Dermis lymphatic vessel endothelial cell (primary cell): ENCODE measurements at places on chromosomes 7 and 10. TPM values are rescaled to one million over a fixed set of nuclear protein-coding genes. Genes with fewer than 3 reads are reported as not detected.

SLC18A3 gene
- total RNA-seq, result not detected in 2 replicates

GHRHR gene
- not detected in 2 replicates for total RNA-seq

POLL gene
- total RNA-seq, result 6.1 and 7.2 TPM in 2 replicates

MYH16 gene
- total RNA-seq, result not detected in 2 replicates

UMAD1 gene
- 5.5 and 7.4 TPM in 2 replicates for total RNA-seq

ACHE gene
- 2.2 and 5.1 TPM in 2 replicates for total RNA-seq

ADAP1 gene
- 1.4 and 5.0 TPM in 2 replicates for total RNA-seq

ZNF365 gene
- total RNA-seq, result under 0.01 TPM in 1 of 2 replicates, not detected in the other

ZNF316 gene
- 14.6 and 15.8 TPM in 2 replicates for total RNA-seq

CALHM3 gene
- total RNA-seq, result not detected in 2 replicates

JAKMIP3 gene
- total RNA-seq, result under 0.01 and 0.09 TPM in 2 replicates

SLC25A13 gene
- total RNA-seq, result 25.5 and 31.5 TPM in 2 replicates

CYP2W1 gene
- total RNA-seq, result not detected in 2 replicates

PRKAG2 gene
- 15.7 TPM in 2 replicates for total RNA-seq

MMRN2 gene
- 39.1 and 93.6 TPM in 2 replicates for total RNA-seq

PTN gene
- not detected in 2 replicates for total RNA-seq

OPN4 gene
- not detected in 2 replicates for total RNA-seq

GLUD1 gene
- total RNA-seq, result 158 and 180 TPM in 2 replicates

VSTM4 gene
- total RNA-seq, result 0.65 and 2.8 TPM in 2 replicates

PRKG1 gene
- total RNA-seq, result 1.7 and 3.0 TPM in 2 replicates

ECHDC3 gene
- 15.7 and 21.7 TPM in 2 replicates for total RNA-seq

GPR15LG gene
- total RNA-seq, result not detected in 2 replicates

GDF10 gene
- total RNA-seq, result under 0.01 and 0.33 TPM in 2 replicates

SKIDA1 gene
- 4.0 and 5.4 TPM in 2 replicates for total RNA-seq

TACC2 gene
- total RNA-seq, result 0.98 and 2.8 TPM in 2 replicates

CALML5 gene
- total RNA-seq, result not detected in 2 replicates

SEMA3E gene
- 0.11 and 1.0 TPM in 2 replicates for total RNA-seq

SDHAF3 gene
- total RNA-seq, result 2.8 and 3.1 TPM in 2 replicates

CNPY1 gene
- not detected in 2 replicates for total RNA-seq

NUDT1 gene
- 5.3 TPM in 2 replicates for total RNA-seq

SERPINE1 gene
- total RNA-seq, result 23.4 and 74.3 TPM in 2 replicates

ANXA8L1 gene
- not detected in 2 replicates for total RNA-seq

SLC13A1 gene
- total RNA-seq, result not detected in 2 replicates

HOXA6 gene
- total RNA-seq, result 1.8 and 2.7 TPM in 2 replicates

ARPC1B gene
- total RNA-seq, result 412 and 414 TPM in 2 replicates

SORCS1 gene
- not detected in 2 replicates for total RNA-seq

UPP1 gene
- total RNA-seq, result 4.2 and 9.3 TPM in 2 replicates

MAGI2 gene
- 0.33 and 0.60 TPM in 2 replicates for total RNA-seq

CASTOR2 gene
- 10.0 and 10.2 TPM in 2 replicates for total RNA-seq

RELN gene
- total RNA-seq, result 1,060 and 1,696 TPM in 2 replicates

COL26A1 gene
- not detected in 2 replicates for total RNA-seq

HMX3 gene
- total RNA-seq, result not detected in 2 replicates

CYP3A7 gene
- total RNA-seq, result not detected in 2 replicates

TUBB8 gene
- total RNA-seq, result 0.09 and 0.11 TPM in 2 replicates

UCN3 gene
- not detected in 2 replicates for total RNA-seq

BLOC1S2 gene
- total RNA-seq, result 35.5 and 39.3 TPM in 2 replicates

LEP gene
- not detected in 2 replicates for total RNA-seq

HIPK2 gene
- 8.9 and 14.2 TPM in 2 replicates for total RNA-seq

KCTD7 gene
- 4.8 and 5.4 TPM in 2 replicates for total RNA-seq

MRLN gene
- total RNA-seq, result not detected in 2 replicates

HTR5A gene
- not detected in 2 replicates for total RNA-seq

CCDC172 gene
- total RNA-seq, result not detected in 2 replicates

PDIA4 gene
- 290 and 300 TPM in 2 replicates for total RNA-seq

ADARB2 gene
- 0.43 TPM in 1 of 2 replicates, not detected in the other for total RNA-seq

CALML3 gene
- total RNA-seq, result not detected in 2 replicates

SHTN1 gene
- 0.65 and 2.1 TPM in 2 replicates for total RNA-seq

TSPAN12 gene
- total RNA-seq, result 128 and 134 TPM in 2 replicates

PROSER2 gene
- 4.0 and 8.0 TPM in 2 replicates for total RNA-seq
